ENCODE measurements at places on chromosomes 4 and X.

- no peak for DNase-seq
These were observed 147.8 kb upstream of the BCOR start for GRCh38 chrX:40245488-40246071.

DNA sequence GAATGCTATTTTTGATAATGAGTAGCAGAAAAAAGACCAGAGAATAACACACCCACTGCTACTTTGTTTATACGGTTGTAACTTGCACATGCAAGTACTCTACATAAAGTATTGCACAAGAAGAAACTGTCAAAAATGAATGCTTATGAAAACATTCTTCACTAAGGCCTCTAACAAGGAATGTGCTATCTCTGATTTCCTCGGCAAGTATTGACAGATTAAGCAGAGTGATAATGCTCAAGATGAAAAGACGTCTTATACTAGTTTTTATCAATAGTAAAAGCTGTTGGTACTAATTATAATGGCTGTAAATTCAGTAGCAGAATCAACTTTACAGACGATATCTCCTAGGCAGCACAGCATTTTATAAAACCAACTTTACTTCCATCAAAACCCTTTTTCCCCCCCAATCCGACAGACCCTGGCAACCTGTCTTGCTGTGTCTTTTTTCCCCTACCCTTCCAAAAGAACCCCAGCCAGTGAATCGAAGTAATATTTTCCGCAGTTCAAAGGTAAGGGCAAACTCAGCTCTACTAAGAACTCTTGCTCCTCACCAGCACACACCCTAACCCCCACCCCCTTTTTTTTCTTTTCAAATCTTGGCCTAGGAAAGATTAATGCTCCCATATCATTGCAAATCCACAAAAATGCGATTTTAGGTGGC, 1.5 kb downstream of the FRYL start:
- no peak for DNase-seq

DNA sequence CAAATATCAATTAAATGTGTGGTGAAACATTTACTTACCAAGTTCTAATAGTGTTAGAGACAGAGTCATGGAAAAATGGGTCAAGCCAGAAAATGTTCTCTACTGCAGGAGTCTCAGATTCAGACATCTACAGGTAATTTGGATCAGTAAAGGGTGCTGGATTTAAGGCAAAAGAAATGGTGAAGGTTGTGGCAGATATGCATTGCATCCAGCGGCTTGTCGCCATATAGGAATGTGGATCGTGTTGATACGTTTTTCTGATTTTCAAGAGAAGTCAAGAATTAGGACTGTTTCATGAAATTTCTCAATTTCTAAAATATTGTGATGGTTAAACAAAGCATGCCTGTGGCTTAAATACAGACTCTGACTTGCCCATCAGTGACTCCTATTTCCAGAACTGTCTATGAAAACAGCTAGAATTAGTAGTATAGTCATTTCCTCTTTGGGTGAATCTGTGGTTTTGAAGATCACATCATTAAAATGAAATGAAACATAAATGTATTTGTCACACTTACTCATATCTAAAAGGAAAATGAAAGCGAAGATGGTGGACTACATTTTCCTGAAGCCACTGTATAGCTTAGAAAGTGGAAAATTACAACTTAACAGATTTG, 110.1 kb upstream of the VEGFC start:
- no peak for DNase-seq

- no peak for DNase-seq
These were observed 148.0 kb downstream of the GRID2 start for GRCh38 chr4:92451782-92452181.

DNA sequence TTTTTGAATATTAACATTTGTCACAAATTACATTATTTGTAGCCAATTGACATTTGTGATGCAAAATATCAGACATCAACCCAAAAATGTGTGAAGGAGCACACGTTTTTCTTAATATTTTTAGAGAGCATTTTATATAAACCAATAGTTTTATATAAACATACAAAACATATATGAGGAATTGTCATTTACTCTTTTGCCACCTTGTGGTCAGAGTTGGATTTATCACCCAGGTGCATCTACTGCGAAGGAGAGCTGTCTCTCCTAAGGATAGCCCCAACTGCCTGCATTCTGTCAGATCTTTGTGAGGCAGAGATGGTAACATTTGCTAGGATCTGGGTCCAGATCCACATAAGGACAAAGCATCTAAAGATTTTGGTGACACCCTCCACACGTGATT, 2.5 kb upstream of the USP27X start:
- no peak for DNase-seq

DNA sequence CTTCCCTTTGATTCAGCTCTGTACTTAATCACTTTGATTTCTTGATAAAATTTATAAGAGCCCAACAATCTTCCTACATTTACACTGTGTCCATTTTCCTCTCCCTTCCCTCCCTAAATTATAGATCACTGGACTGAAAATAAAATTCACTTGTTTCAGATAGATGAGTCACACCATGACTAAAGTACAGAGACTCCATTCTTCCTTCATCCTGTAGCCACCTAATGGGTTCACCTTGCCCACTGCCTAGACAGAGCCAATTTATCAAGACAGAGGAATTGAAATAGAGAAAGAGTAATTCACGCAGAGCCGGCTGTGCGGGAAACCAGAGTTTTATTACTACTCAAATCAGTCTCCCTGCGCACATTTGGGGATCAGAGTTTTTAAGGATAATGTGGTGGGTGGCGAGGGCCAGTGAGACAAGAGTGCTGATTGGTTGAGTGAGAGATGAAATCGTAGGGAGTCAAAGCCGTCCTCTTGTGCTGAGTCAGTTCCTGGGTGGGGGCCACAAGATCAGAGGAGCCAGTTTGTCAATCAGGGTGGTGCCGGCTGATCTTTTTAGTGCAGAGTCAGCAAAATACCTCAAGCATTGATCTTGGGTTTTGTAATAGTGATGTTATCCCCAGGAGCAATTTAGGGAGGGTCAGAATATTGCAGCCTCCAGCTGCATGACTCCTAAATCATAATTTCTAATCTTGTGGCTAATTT, 71.3 kb upstream of the MED14 start:
- no peak for DNase-seq

DNA sequence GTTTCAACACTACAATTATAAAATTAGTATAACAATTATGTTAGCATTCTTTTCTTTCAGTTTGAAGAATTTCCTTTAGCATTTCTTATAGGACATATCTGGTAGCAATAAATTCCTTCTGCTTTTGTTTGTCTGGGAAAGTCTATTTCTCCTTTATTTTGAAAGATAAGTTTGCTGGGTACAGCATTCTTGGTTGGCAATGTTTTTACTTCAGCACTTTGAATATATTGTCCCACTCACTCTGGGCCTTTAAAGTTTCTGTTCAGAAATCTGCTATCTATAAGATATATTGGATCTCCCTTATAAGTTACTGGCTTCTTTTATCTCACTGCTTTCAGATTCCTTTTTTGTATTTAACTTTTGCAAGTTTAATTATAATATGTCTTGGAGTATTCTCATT, 222.1 kb downstream of the PARM1 start:
- DNase-seq, result no peak

- no peak for DNase-seq
These were observed 88.5 kb downstream of the FAM193A start for GRCh38 chr4:2624782-2625530.

- no peak for DNase-seq
These were observed 31.3 kb downstream of the DRD5 start for GRCh38 chr4:9812501-9813340.

- no peak for DNase-seq
These were observed 49.4 kb upstream of the PRR32 start for GRCh38 chrX:126770179-126770578.

DNA sequence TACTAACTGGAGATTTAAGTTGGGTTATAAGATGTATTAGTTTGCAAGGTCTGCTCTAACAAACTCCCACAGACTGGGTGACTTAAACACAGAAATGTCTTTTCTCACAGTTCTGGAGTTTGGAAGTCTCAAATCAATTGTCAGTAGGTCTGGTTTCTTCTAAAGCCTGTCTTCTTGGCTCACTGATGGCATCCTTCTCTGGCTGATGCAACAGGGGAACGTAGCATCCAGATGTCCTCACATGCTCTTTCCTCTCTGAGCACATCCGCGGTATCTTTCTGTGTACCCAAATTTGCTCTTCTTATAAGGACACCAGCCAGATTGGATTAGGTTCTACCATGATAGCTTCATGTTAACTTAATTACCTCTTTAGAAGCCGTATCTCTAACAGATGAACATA, 63.2 kb upstream of the BMP3 start:
- DNase-seq, result no peak

GRCh38 chrX:154732421-154733065, 18.3 kb downstream of the GAB3 start:
- no peak for DNase-seq

DNA sequence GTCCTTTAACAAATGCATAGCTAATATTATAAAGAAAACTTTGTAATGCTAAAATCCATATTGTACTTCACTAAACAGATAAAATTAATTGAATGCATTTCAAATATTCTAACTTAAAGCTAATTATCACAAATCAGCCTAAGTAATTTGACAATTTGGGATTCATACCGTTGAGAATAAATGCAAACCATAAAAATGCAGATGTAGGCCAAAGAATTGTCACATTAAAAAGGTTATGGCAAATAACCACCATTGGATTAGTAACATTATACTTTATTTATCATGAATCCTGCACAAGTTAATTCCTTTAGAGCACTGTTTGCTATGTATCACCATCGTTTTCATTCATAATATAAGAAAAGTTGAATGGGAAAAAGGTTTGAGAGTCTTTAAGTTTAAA, 301.0 kb downstream of the LDB2 start:
- DNase-seq, result no peak

DNA sequence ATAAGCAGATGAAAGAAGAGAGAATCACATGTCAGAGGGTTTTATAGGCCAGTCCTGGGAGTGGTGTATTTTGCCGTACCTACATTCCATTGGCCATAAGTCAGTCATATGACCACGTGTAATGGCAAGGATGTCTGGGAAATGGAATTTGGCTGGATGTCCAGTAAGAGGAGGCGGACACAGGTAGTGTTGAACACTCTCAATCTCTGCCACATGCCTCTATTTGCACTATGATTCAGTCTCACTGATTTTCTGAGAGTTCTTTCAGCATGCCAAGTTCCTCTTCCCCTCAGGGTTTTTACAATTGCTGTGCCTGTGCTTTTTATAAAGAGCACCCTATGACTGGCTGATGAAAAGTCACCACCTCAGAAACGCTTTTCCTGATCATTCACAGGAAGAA, 164.2 kb upstream of the GPR101 start:
- no peak for DNase-seq

DNA sequence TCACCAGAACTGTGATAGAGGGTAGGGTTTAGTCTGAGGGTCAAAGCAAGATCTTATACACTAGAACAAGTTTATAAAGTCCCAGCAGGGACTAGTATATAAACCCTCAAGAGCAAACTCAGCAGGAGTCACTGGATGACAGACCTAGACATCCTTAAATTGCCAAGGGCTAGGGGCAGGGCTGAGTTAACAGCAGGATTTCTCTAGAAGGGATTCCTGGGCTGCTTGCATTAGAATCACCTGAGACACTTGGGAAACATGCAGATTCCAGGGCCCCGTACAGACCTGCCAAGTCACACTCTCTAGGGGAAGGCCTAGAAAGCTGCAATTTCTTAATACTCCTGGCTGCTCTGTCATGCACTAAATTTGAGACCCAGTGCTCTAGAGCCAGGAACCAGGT, 6.6 kb upstream of the GPR50 start:
- DNase-seq, result no peak

- no peak for DNase-seq
These were observed 261.6 kb downstream of the IQCM start for GRCh38 chr4:149553959-149554520.

DNA sequence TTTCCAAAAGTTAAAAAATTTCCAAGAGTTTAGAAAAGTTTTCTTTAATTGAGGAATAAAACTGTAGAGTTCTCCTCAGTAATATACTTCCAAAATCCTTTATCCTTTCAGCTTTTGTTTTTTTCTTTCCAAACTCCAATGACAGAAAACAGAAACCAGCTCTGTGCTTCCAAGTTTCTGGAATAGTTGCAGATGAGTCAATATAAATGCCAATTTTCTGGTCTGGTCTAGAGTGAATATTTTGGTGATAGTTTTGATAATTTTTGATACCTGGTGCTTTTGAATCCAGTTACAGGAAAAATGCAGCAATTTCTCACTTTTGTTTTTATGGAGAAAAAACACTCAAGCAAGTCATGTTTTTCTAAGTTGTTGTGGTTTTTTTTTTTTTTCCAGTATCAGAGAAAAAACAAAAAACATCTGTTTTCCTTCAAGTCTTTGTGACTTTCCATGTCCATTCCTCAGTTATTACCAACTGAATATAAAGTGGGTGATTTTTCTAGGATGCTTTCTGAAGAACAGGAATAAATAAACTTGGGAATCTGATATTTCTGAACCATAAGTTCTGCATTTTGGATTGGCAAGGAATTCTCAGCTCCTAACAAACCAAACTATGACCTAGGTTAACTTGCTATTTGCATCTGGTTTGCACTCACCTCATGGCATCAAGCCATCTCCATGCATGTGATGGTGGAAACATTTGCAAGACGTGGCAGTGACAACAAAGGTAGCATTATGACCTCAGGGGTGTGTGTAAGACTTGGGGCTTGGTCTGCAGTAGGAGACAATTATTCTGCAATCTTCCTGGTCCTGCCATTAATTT, 139.1 kb downstream of the VEGFC start:
- DNase-seq, result no peak

GRCh38 chrX:37888010-37888409, 40.6 kb upstream of the DYNLT3 start:
- DNase-seq, result no peak

DNA sequence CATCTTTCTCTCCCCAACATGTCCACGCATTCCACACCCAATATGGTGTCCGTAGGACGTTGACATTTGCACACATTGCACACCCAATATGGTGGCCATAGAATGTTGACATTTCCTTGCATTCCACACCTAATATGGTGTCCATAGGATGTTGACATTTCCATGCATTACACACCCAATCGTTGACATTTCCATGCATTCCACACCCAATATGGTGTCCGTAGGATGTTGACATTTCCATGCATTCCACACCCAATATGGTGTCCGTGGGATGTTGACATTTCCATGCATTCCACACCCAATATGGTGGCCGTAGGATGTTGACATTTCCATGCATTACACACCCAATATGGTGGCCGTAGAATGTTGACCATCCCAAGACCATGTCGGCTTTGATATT, 88.4 kb upstream of the SHOX start:
- DNase-seq, result no peak

- no peak for DNase-seq
These were observed 68.4 kb upstream of the MID1IP1 start for GRCh38 chrX:38732866-38733265.

GRCh38 chrX:109812236-109812635, 79.2 kb upstream of the ACSL4 start:
- no peak for DNase-seq

Data from stimulated activated CD4-positive, alpha-beta T cell treated with anti-CD3 and anti-CD28 coated beads, Interleukin-1b, Interleukin-23, amount 100 ng/mL, for 1 hour (primary cell).